GM04504 (cell line): ENCODE measurements at places on chromosomes 5 and 9.

DNA sequence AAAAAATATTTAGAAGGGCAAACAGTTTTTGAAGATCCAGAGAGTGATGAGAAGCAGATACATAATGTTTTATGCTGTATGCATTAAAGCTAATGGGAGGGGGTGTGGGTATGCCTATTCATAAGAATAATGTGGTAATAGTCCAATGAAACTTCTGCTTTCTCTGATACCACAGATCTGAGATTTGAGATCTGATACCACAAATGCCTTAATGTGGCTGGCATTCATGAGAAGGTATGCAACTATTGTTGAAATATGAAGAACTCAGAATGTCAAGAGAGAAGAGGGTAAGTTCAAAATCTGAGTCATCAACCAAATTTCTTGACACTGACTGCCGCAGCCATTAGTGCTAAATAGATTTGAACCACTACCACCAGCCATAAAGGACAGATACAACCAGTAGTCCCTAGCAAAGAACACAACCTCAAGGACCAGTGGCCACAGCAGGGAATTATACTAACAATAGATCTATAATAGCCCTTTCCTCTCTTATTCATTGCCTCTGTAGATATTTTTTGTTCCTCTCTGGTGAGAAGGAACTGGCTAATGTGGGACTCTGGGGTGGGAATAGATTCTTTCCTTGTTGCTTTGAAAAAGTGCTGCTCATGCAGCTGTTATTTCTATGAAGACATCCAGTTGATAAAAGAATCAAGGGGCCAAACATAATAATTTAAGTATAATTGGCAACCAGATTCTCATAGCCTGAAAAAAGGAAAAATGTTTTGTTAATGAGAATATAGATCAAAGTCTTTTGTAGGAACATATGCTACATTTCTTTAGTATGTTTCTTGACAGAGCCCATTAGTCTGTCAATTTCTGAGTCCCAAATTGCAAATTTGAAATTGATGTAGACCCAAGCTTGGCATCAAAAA lies 256.5 kb upstream of the ZNF608 start:
- no peak for DNase-seq

GRCh38 chr9:137139468-137140150 lies 655 bp downstream of the GRIN1 start:
- no peak for DNase-seq

- peak; percentile 18 for DNase-seq
Observed at GRCh38 chr5:123344816-123345426, 78.3 kb downstream of the CEP120 start.

- DNase-seq: no peak
Observed at GRCh38 chr5:132747616-132748440, 602 bp downstream of the CCNI2 start.

DNA sequence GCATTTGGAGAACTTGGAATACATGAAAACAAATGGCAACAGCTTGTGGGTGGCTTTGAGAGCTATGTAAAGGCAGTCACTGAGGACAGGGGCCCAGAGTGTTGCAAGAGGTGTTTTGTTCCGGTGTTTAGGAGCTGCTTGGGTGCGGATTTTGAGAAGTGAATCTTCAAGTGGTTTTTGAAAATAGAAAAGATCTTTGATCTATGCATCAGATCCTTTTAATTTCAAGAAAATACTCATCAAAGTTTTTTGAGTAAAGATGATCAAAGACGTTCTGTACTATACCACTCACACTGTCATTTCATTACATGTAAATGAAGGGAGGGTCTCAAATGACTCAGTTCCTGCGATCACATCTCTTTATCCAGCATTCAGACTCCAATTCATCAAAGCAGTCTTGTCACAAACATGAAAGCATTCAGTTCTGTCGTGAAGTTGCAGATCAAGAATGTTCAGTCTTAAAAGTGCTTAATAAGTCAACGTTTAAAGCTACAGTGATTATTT lies 112.5 kb downstream of the WDR41 start:
- no peak for DNase-seq

GRCh38 chr5:141623186-141623585 lies 4.4 kb upstream of the DIAPH1 start:
- no peak for DNase-seq

DNA sequence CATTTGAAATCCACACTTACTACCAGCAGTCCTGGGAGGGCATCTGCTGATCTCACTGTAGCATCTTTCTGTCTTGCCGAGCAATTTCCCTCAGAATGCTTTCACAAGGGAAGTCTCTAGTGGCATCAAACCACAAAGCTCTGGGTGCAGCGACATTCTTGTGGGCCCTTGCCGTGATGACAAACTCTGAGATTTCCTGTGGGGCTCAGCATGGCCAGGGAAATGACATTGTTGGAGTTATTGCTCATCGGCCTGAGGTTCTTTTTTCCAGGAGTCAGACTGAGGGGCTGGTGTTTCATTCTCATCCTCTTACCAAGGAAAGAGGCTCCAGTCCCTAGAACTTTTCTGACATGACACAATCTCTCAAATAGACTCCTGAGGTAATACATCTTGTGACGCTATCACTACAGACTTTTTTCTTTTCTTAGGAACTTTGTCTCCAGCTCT lies 51.4 kb downstream of the PFDN1 start:
- peak; percentile 86 for DNase-seq

DNA sequence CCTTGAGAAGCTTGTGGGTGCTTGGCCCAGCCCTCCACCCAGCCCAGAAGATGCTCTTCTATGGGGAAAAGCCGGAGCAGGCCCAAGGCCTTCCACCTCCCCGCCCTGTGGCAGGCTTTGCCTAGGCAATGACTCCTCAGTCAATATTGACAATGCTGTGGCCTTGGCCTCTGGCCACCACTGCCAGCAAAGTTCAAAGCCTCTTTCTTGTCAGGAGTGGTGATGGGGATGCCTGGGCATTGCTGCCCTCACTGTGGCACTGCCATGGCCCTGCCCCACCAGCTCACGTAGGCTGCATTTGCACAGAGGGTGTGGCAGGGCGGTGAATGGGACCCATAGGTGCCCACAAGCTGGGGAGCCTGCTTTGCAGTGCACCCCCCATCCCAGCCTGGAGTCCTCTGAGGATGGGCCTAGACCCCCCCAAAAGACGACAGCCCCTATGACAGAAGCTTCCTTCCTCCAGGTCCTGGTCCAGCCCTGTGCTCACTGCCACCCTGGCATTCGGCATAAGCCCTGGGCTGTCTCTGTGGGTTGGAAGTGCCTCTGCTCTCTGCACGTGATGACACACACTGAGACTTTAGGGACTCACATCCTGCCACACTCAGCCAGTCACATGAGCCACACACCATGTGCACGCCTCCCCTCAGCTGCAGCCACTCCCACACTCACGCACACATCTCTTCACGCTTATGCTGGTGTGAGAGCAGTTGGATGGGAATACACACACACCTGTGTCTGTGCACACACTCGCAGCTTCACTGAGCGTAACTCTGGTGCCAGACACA lies 31.1 kb downstream of the MORN5 start:
- peak; percentile 40 for DNase-seq

GRCh38 chr5:118006219-118006618 lies 982.1 kb downstream of the DTWD2 start:
- DNase-seq: no peak

DNA sequence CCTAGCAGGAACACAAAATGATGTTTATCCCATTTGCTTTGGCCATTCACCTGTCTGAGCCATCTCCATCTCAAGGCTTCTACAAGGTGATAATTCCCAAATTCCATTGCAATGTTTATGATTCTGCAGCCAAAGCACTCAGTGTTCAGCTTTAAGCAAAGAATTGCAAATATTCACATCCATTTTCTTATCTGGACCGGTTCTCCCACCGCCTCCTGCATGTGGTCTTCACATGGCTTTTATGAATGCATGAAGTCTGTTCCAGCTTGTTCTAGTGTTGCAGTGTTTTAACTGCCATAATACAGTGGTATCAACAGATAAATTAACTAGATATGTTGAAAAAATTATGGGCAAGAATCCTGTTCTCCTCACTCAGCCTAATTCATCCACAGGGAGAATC lies 443.0 kb upstream of the KLF4 start:
- DNase-seq: no peak

DNA sequence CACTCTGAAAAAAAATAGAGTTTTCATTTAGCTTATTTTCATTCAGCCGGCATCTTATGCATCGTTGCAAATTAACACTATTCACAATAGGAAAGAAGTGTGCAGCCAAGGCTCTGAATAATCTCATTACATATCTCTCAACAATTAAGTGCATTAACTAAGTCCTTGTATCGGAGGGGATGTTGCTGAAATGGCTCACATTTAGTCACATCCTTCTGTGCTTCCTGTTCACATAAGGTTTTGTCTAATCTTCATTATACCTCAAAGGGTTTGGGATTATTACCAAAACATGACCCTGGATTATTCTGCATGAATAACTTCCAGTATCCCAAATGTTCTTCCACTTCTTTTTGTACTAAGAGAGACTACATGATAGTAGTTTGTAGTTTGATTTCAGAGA lies 278.0 kb upstream of the GRIA1 start:
- no peak for DNase-seq
